SIG-M5 (cell line): ENCODE measurements at places on chromosomes 13 and 19.
A peak's percentile ranks its signal among the peaks of the same experiment; 100 is the strongest.

DNA sequence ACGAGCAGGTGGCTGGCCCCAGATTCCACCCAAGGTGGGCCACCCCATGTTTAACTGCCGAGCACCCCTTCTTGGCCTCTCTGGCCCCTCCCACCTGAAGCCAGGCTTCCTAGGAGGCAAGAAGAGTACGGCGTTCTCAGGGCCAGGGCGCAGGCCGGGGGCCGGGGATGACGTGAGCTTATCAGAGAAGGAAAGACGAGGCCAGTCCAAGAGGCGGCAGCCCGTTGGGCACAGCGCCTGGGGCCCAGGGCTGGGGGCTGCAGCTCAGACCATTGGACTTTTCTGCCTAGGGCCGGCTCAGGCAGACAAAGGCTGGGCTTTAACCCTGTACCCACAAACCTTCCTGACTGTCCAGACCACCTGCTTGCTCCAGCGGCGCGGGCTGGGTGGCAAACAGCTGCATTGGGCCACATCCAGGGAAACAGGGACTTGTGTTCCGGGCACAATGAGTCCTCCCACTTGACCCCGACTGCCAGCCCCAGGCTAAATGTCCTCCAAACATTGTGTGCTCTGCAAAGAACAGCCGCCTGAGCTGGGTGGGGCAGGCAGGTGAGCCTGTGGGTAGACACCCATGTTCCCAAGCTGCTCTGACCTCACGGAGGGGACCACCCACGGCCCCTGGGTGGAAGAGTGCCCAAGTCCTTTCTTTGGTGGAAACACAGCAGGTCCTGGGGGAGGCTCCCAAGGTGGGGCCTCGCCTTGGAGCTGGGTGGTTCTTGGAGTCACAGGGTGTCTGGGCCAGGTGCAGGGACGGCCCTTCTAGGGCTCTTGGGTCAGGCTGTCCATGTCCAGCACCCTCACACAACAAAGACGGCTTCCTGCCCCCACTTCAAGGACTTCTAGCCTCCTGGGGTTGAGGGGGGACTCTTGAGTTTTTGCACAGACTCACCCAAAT, 21.9 kb downstream of the COMP start:
- no peak for DNase-seq

GRCh38 chr19:21463449-21464105, 41.8 kb upstream of the ZNF429 start:
- no peak for DNase-seq

- peak; percentile 66 for DNase-seq
Measured at GRCh38 chr19:2819540-2820111, at the start of gene ZNF554. Gene ZNF554 (plus strand): TSS chr19:2819868. CDS start chr19:2820072, 204 bp downstream.

DNA sequence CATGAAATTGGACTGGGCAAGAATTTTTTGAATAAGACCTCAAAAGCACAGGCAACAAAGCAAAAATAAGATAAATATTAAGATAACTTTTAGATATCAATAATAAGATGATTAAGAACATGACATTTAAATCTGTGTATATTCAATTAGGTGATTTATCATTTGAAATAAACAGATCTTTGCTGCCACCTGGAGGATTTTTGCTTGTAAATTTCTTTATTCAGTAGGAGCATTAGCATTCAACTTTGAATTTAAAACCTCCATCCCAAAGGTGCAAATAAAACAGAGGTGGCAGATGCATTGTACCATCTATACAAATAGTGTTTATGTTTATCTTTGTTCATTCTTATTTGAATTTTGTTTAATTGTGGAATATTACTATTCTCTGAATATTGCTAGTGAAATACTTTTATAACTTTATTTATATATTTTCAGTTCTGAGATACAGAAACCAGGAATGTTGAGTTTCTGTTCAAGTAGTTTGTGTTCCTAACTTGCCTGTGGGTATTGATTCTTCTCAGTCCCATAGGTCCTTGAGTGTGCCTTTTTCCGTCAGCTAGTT, 20.9 kb downstream of the COG6 start:
- no peak for DNase-seq

GRCh38 chr13:51838240-51838846, 6.6 kb downstream of the TMEM272 start:
- no peak for DNase-seq

DNA sequence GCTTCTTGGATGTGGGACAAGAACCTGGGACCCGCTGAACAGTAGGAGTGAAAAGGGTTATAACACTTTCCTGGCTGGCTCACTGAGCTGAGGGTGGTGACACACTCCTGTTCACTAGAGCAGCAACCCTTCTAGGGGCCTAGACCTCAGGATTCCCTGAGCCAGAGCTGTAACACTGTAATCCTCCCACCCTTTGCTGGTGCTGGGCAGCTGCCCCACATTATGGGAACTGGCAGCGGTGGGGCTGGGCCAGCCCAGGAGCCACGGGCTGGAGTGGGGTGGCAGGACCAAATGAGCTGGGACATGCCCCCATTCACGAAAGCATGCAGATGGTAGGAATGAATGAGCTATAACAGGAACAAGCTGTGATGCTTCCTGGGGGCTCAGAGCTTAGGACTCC, 110.6 kb downstream of the B3GLCT start:
- DNase-seq: no peak

DNA sequence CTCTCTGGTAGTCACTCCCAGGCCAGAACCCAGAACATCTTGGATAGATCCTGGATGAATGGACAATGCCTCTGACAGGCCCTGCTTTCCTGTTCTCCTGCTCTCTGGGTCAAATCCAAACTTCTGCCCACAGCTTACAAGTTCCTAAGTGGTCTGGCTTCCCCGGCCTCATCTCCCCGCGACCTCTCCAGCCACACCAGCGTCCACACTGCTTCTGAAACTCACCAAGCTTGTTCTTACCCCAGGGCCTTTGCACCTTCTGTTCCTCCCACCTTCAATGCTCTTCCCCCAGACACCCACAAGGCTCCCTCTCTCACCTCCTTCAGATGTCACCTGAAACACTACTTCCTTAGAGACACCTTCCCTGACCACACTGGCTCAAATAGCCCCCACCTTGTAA, 3.5 kb downstream of the OLFM2 start:
- DNase-seq: no peak

GRCh38 chr13:110546926-110547325, 14.6 kb downstream of the RAB20 start:
- DNase-seq: no peak

DNA sequence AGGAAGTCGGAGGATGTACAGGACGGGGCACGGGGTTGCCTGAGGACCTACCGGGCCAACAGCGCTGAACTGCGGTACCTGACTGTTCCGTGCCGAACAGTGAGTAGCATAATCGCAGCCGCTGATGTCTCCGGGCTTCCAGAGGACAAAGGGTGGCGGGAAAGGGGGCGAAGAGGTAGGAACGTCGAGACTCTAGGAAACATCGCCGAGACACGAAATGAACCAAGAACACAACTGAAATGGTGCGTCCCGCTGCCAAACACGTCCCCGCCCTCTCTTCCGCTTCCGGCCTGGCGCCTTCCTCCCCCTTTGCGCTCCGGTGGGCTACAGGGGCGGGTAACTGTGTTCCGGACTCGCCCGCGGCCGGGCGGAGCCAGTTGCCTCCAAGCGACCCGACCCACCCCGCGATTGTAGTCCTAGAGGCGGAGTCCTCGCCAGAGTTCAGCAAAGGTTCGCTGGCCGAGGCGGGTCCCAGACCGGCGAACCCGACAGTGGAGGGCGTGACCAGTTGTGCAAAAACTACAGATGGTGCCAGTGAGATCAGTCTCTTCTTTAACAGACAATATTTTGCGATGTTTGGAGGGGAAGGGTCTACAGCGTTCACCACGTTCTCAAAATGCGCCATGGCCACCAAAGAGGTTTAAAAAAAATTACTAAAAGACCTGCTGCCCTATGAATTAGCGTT, at the start of gene MRPS31:
MRPS31 (minus strand) TSS at position 257 of the 685 bp plus-strand sequence; CDS start at position 203, 54 bp downstream.
- DNase-seq: peak; percentile 65

- no peak for DNase-seq
Measured at GRCh38 chr19:29724746-29725145, 9.7 kb upstream of the C19orf12 start.

- DNase-seq: no peak
Measured at GRCh38 chr13:99153219-99153618, 47.4 kb upstream of the UBAC2 start.

DNA sequence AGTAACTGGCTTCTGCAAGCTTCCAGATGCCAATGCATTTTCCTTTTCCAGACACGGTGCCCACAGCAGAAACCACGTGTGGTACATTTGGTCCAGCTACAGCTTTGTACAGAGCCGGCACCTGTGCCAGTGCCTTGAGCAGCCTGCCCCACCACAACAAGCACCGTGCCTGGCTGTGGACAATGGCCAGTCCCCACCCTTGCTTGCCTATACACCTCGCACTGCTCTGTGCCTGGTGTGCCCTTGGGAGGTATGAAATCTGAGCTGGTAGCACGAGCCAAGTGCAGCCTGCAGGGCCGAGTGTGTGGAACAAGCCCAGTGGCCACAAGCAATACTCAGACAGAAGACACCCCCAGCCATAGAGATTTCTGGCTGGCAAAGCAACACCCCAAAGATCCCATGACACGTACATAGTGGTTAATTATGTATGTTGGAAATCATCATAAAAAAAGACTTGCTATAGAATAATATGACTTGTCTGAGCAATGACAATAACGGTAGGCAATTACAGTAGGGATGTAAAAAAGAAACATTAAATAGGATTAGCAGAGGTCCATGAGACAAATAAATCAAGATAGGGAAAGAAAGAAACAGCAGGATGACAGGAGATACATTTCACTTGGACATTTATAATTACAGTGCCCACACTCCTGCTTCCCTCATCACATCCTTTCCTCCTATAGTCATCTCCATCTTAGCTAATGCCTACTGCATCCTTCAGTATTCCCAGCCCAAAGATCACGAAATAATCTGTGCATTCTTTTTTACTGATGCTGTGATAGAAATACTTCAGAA, 1399.5 kb downstream of the PCDH9 start:
- DNase-seq: no peak

GRCh38 chr13:113088691-113089020, 16.9 kb upstream of the F7 start:
- no peak for DNase-seq

DNA sequence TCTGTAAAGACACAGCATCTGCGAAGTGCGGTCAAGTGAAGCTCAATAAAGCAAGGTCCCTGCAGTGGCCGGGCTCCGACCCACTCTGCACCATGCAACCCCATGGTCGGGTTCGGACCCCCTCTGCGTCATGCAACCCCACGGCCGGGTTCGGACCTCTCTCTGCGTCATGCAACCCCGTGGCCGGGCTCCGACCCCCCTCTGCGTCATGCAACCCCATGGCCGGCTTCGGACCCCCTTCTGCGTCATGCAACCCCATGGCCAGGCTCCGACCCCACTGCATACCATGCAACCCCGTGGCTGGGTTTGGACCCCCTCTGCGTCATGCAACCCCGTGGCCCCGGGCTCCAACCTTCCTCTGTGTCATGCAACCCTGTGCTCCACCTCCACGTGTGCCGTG, 43.8 kb downstream of the CARS2 start:
- DNase-seq: no peak

GRCh38 chr19:10499550-10500246, 3.5 kb downstream of the KEAP1 start:
- DNase-seq: no peak

GRCh38 chr13:30565658-30566057, 52.1 kb upstream of the USPL1 start:
- no peak for DNase-seq

DNA sequence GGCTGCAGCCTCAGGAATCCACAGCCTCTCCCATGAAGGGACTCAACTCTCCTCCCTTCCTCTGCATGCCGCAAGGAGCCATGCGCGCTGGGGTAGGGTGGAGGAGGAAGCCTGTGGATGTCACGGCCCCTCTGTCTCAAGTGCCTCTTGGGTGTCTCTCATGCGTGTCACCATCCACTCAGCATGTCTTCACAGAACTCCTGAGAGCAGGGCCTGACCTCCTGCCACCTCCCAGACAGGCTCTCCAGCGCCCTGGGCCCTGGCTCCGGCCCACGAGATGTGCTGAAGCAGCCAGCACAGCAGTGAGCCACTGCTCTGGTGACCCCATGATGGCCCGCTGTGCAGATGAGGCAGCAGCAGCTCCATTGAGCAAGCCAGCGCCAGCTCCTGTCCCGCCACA, 25.9 kb upstream of the SPACA7 start:
- DNase-seq: no peak

- DNase-seq: no peak
Measured at GRCh38 chr13:70183041-70183440, 74.8 kb upstream of the KLHL1 start.

DNA sequence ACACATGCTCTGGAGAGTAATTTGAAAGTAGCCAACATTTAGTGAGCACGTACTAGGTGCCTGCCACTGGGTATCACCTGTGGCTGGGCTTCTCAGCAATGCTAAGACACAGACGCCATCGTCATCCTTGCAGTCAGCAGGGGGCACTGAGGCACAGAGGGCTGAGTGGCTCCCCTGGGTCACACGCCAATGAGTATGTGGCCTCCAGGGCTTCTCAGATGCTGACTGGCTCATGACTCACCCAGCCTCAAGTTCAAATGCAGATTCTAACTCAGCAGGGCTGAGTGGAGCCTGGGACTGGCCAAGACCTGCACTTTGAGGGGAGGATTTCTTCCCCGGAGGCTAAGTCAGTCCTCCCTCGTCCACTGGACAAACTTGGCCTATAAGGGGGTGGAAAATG, 115.1 kb upstream of the CACNA1A start:
- DNase-seq: no peak

DNA sequence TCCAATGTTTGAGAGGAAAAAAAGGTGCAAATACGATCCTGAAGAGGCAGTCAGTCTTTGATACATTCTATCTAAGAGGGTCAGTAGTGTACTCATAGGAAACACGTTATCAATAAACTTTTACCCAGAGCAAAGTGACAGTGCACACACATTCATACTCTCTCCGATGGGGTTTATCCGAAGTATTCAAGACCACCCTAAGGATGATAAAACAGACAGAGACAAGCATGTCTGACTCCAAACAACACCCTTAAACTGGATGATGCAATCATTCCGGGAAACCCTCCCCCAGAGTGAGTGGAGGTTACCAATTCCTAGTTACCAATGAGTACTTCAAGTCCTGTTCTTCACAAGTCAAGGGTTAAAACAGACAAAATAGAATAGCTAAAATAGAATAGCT, 79.1 kb downstream of the DNAJC3 start:
- DNase-seq: no peak

DNA sequence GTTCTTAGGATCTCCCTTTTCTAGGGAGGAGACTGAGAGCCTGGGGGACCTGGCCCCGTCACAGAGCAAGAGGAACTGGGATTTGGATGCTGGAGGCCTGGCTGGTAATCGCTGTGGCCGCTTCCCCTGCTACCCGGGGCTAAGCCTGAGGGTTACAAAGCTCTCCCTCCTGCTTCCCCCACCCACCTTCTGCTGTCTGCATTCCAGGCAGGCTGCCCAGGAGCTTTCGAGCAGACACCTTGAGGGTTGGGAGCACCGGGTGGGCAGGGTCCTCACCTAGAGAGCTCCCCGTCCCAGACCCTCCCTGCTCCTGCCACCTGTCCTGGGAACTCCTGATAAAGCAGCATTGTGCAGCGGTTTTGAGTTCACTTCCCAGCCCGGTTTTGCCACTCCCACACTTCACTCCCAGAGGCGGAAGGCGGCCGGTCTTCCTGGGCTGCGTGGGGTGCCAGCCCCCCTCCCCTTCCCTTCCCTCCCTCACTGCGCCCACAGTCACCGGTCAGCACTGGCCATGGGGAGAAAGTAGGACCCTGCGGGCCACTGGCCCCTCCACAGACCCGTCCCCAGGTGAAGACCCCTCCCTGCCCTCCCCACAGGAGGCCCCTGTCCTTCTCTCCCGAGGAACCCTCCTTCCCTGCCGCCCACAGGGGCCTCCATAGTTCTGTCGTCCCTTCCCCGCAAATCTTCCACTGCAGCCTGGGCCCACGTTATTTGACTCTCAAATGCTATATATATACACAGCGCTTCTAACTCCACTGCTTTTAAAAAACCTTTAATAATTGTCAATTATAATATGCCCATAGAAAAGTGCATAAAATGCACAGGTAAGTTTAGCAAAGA, 8.1 kb downstream of the PAK4 start:
- DNase-seq: no peak
